ENCODE measurements at places on chromosomes 3 and 15. TPM values are rescaled to one million over a fixed set of nuclear protein-coding genes. Genes with fewer than 3 reads are reported as not detected.
A peak's percentile ranks its signal among the peaks of the same experiment; 100 is the strongest.

DNA sequence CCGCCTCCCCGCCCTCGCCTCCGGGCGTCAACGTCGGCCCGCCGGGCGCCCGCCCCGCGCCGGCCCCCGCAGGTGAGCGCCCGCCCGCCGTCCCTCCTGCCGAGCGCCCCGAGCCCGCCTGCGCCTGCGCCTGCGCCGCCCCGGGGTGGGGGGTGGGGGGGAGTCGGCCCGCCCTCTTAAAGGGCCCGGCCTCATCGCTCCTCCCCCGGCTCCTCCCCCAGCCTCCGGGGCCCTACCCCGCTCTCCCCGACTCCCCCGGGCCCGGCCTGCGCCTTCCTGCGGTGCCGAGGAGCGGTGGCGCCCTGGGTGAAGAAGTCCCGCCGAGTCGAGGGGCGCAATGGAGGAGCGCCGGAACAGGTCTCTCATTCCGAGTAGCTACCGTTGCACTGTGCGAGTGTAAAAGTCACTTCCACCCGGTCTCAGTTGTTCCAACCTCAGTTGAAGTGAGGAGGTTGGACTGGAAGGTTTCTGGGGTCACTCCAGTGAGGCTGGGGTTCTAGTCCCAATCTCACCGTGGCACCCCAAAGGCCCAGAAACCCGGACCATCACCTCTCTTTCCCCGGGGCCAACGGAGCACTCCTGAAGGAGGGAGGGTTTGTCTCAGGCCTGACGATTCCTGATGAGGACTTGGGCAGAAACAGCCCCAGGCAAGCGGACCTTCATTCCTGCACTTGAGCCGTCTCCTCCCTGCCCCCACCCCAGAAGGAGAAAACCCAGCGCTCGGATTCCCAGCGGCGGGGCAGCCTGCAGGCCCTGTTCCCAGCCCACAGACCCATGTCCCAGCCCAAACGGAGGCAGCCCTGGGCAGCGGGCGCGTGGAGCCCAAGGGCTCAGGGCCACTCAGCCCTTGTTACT is 1.5 kb upstream of the TNK2 start:
- DNase-seq, result peak; percentile 91

GRCh38 chr3:55169161-55169560 is 241.3 kb upstream of the LRTM1 start:
- no peak for DNase-seq

- no peak for DNase-seq
Observed at GRCh38 chr3:69967156-69967555, 32.4 kb upstream of the SAMMSON start.

- no peak for DNase-seq
Observed at GRCh38 chr3:16496008-16496407, 17.5 kb downstream of the RFTN1 start.

The A4GNT gene
- total RNA-seq, result not detected
